B cell (primary cell): ENCODE measurements at places on chromosomes 6 and 20. TPM values are rescaled to one million over a fixed set of nuclear protein-coding genes. Genes with fewer than 3 reads are reported as not detected.

DNA sequence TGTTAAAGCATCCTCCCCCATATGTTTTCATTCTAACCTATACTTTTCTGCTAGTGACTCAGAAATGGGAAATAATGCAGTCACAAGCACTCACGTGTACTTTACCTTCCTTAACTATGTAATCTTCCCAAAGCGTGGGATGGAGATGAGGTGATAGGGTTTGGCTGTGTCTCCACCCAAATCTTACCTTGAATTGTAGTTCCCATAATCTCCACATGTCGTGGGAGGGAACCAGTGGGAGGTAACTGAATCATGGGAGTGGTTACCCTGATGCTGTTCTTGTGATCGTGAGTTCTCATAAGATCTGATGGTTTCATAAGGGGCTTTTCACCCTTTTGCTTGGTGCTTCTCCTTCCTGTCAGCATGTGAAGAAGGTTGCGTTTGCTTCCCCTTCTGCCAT is 35.4 kb downstream of the AGPAT4 start:
- no peak for DNase-seq

Gene ALDH5A1
- 26.3 and 28.3 TPM in 2 replicates for total RNA-seq

GRCh38 chr6:35317483-35318195 is 20.0 kb downstream of the DEF6 start:
- no peak for DNase-seq

DNA sequence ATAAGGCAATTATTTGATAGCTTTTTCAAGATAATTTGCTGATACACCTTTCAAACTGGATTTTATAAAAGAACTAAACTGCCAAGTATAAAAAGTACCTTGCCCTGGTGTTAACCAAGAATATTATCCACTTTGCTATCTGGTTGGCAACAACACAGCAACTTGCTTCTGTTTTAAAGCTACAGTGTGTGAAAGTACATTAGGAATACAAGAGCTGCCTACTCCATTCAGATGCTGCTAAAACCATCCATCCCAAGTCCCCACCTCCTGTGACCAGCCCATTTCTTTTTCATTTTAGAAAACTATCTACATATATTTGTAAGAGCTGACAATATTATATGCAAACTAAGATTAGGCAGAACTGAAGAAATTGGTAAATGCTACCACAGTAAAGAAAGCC is 12.8 kb downstream of the CLDN20 start:
- DNase-seq: no peak

- peak; percentile 33 for DNase-seq
Measured at GRCh38 chr6:155530219-155530834, 74.7 kb upstream of the NOX3 start.

DNA sequence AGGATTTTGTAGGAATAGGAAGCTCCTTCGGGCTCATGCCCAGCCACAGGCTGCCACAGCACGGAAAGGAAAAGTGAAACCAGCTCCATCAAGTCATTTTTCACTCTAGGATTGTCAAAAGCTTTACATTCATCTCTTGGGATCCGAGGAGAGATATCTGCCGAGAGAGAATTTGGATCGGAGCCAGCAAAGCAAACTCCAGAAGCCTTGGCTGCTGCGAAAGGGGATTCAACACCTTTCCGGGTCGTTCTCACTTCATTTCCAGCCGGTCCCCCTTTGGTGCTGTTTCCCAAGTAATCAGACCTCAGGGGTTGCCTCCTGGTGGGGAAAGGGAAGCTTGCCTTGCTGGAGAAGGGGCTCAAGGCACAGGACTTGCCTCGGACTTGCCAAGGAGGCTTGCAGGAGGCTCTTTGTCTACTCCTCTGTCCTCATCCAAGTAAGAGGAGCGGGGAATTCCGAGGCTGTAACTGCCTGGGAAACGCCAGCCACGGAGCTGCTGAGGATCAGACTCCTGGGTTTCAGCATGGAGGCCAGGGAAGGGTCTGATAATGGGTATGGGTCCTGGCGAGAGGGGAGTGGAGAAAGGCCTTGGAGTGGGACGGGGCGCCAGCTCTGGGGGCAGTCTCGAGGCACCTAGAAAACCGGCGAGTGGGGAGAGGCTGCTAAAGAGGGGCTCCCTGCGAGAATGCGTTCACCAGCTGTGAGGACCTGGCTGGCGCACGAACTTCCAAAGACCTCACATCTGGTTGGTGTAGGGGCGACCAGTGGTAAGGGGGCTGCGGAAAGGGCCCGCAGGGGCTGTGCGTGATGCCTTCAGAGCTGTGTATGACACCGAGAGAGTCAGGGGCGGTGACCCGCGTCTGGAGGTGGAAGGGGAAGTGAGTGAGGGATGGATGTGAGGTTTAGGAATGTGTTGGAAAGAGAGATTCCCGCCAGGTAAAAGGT is 702 bp downstream of the ETV7 start:
- DNase-seq: no peak

DNA sequence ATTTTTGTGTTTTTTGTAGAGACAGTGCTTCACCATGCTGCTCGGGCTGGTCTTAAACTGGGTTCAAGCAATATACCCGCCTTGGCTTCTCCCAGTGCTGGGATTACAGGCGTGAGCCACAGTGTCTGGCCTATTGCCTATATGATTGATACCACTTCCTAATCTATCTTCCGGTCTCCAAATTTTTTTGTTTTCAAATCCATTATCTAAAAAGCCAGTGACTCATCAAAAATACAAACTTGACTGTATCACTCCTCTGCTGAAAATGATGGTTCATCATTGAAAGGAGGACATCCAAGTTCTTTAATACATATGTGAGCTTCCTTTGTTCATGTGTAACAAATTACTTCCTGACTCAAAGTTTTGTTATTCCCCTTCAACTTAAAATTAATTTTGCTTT is 35.5 kb downstream of the FAM8A1 start:
- no peak for DNase-seq

- DNase-seq: no peak
Measured at GRCh38 chr6:169146521-169146920, 107.1 kb downstream of the THBS2 start.

- DNase-seq: no peak
Measured at GRCh38 chr6:23704479-23705052, 421.4 kb upstream of the NRSN1 start.

DNA sequence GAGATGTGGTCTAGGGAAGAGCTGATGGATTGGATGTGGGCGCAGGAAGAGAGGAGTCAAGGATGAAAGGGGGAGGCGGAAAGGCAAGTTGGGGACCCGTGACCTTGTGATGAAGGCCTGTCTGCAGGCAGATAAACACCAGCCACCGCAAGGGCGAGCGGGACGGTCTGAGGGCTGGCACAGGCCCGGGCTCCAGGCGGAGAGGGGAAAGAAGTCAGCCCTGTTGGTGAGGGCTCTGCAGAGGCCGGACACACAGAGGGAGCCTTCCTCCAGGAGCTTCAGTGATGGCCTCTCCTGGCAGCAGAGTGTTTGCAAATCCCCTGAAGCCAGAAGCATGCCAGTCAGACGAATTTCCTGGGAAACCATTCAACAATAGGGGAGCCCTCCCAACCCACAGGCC is 112.2 kb downstream of the ZDHHC14 start:
- no peak for DNase-seq

- DNase-seq: no peak
Measured at GRCh38 chr6:95636552-95637431, 59.5 kb downstream of the MANEA start.

- DNase-seq: no peak
Measured at GRCh38 chr6:150167479-150167873, 24.6 kb downstream of the PPP1R14C start.

GRCh38 chr6:134640975-134641429 is 308.9 kb downstream of the ALDH8A1 start:
- DNase-seq: peak; percentile 86

Gene PERP
- total RNA-seq: 0.22 and 0.27 TPM in 2 replicates

GRCh38 chr6:15770347-15771143 is 107.7 kb upstream of the DTNBP1 start:
- peak; percentile 25 for DNase-seq

Gene IRAK1BP1
- 3.0 and 3.2 TPM in 2 replicates for total RNA-seq

Gene OLIG3
- not detected in 2 replicates for total RNA-seq

DNA sequence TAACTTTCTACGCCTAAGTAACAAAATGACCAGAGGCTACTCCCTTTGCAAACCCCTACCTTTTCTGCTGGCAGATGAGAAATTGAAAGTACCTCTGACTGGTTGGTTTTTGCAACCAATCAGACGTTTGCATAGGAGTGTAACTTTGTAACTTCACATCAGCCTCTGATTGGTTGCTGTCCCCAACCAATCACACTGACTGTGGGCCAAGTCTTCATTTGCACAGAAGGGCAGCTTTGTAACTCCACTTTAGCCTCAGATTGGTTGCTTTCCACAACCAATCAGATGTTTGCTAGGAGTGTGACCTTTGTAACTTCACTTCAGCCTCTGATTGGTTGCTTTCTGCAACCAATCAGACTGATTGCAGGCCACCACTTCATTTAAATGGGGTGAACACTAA is 89.1 kb downstream of the ME1 start:
- no peak for DNase-seq

DNA sequence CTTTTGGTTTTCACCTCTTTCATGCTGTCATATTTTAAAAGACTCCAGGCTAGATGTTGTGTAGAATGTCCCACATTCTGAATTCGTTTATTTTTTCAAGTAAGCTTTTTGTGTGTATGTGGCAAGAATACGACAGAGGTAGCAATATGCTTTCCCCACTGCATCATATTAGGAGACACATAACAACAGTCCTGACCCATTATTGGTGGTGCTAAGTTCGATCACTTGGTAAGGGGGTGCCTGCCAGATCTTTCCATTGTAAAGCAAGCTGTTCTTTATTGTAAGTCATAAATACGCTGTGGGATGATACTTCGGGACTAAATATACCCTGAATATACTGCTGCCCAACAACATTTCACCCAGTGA is 588 bp upstream of the NCOA3 start:
- DNase-seq: no peak
